Stimulated activated CD8-positive, alpha-beta memory T cell treated with anti-CD3 and anti-CD28 coated beads, Interleukin-15, amount 100 ng/mL, for 48 hours (primary cell): ENCODE measurements at places on chromosomes 16 and 17.

DNA sequence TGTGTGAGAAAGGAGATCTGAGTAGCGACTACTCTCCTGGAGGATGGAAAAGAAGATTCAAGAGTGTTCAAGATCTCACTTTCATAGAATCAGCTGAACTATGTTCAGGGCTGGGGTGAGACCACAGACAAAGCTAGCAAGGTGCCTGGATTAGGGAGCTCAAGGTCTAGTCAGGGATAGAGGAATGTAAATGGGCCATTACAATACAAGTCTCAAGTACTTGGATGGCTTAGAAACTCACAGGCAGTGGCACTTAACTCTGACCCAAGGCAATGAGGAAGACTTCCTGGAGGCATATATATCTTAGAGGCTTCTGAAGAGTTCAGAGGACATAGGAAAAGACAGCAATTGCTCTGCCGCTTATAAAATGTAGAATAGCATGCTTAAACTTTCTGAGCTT, 184.9 kb upstream of the CDH11 start:
- no peak for DNase-seq

DNA sequence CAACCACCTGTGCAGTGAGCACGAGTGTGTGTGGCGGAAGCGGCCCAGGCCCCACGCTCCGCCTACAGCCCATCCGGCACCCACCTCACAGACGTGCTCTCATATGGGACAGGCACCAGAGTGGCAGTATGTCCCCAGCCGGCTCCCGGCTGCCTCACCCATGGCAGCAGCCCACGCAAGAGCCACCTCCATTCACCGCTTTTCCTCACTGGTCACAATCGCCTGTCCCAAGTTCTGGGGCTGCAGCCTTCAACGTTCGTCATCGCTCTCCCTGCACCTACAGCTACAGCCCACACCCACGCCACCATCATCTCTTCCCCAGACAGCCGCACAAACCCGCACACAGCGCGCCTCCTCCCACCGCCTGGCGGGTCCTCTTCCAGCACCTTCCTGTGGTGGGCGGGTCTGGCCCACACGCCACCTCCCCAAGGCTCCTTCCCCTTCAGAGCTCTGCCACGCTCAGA, 17.5 kb upstream of the TRAP1 start:
- no peak for DNase-seq

DNA sequence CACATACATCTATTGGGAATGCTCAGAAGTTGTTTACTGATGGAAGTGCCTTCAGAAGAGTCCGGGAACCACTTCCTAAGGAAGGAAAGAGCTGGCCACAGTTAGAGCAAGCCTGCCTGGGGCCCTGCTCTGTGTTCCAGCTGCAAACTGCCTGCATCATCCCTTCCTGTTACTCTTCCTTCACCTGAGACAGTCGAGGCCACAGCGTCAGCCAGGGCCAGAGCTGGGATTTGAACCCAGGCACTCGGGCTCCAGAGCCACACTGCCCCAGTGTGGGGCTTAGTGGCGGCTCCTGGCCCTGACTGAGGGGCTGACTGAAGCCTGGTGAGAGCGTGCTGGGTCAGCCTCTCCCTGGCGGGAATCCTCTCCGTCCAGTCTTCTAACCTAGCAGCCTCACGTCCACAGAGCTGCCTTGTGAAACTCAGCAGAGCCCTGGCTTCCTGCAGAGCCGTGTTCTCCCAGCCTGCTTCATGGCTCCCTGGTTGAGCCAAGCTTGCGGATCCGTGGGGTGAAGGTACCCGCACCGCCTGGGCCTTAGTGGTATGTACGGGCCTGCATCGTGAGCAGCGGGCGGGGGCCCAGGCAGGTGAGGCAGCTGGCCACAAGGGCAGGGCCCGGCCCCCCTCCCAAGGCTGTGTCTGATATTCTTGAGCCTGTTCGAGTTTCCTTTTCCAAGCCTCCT, 4.6 kb upstream of the C17orf99 start:
- no peak for DNase-seq

DNA sequence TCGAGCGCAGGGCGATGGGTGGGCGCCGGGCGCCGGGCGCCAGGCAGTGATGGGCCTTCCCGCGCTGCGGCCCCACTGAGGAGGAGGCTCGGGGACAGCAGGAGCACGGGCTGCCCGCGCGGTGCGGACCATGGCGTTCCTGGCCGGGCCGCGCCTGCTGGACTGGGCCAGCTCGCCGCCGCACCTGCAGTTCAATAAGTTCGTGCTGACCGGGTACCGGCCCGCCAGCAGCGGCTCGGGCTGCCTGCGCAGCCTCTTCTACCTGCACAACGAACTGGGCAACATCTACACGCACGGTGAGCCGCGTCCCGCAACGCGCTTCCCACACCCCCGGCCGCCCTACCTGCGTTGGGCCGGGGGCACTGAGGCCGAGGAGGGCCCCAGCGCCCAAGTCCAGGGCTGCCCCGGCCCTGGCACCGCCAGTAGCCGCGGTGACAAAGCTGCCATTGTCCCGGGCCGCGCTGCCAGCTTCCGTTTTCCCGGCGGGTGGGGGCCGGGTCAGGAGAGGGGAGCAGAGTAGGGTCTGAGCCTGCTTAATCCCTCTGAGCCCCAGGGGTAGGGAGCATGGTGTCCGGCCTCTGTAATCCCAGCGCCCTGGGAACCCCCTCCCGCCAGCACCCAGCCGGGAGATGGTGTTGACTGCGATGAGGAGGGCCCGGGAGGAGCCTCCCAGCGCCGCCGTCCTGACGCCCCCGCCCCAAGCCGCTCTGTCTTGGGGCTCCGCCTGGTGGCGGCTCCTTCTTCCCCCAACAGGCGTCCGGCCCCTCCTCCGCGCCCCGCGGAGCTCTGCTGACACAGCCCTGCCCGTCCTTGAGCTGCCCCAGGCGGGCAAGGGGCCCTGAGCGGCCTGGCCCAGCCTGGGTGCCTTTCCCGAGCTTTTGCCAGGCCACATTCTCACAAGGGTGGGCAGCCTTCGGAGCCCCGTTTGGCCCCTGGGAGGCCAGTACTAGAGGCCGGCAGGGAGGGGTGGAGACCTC, 685 bp downstream of the PAQR4 start:
- peak; percentile 82 for DNase-seq

DNA sequence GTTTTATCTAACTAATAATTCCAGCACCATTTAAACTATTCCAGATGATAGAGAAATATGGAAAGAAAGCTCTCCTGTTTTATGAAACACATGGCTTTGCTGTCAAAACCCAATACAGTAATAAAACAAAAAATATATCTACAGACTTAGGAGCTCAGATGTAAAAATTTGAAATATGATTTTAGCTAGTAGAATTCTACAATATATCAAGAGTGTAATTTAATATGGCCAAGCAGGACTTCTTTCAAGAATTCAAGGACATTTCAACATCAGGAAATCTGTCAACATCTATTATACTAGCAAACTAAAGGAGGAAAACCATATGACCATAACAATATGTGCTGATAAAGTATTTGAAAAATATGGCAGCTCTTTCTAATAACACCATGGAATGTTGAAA, 57.5 kb downstream of the CCDC182 start:
- no peak for DNase-seq

GRCh38 chr16:11980136-11980844, 3.8 kb downstream of the SNX29 start:
- DNase-seq = no peak

- DNase-seq = no peak
These were observed 5.7 kb upstream of the PHAF1 start for GRCh38 chr16:67104061-67104460.

- DNase-seq = no peak
These were observed 17.2 kb upstream of the NSMCE1 start for GRCh38 chr16:27285676-27286196.

DNA sequence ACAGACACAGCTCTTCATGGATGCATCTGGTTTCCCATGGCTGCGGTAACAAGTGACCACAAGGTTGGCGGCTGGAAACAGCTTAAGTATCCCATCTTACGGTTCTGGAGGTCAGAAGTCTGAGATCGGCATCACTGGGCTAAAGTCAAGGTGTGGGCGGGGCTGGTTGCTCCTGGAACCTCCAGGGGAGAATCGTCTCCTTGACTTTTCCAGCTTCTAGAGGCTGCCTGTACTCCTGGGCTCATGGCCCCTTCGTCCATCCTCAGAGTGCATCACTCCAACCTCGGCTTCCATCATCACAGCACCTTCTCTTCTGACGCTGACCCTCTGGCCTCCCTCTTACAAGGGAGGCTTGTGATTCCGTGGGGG, 12.9 kb upstream of the CRISPLD2 start:
- DNase-seq = no peak

DNA sequence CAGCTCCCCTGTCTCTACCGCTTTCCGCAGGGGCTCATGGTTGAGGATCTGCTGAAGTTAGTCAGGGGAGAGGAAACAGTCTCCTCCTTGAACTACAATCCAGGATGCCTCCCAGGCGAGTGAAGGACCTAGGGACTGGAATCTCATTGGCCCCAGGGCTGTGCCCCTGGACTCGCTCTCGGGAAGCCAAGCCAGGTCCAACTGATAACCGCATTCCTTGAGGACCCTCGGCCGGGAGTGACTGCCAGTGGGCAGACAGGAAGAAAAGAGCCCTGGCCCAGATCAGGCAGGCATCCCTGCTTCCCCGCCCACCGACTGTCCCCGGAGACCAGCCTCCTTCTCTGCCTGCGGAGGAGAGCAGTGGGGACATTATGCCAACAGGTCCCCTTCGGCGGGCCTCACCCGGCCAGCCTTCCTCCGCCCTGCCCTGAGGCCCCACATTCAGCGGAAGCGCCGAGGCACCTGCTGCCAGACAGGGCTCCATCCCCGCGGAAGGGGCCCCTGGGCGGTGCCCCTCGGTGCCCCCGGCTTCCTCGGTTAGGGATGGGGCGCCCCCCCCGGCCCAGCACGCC, 776 bp downstream of the LRRC75A start:
- DNase-seq = peak; percentile 7

DNA sequence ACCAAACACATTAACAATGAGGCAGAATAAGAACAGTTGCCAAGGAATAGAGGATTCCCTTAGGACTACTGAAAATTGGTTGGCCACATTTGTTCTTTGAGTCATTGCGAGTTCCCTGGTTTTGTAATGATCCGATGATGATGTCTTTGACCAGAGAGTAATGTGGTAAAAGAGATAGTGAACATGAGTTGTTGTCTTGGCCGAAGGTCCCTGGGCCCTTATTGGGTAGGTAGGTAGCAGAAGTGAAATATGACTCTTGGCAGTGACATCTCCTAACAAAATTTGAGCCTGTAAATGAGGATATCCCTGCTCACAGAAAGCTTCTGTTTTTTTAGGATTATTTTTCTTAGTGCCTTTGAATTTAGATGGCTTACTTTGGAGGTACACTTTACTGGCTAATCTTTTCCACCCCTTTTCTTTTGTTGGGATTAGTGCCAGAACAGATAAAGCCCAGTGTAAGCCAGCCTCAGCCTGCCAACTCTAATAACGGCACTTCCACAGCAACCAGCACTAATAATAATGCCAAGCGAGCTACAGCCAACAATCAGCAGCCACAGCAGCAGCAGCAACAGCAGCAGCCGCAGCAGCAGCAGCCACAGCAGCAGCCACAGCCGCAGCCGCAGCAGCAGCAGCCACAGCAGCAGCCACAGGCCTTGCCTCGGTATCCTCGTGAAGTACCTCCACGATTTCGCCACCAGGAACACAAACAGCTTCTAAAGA, 47.2 kb downstream of the TNRC6A start:
- DNase-seq = no peak

DNA sequence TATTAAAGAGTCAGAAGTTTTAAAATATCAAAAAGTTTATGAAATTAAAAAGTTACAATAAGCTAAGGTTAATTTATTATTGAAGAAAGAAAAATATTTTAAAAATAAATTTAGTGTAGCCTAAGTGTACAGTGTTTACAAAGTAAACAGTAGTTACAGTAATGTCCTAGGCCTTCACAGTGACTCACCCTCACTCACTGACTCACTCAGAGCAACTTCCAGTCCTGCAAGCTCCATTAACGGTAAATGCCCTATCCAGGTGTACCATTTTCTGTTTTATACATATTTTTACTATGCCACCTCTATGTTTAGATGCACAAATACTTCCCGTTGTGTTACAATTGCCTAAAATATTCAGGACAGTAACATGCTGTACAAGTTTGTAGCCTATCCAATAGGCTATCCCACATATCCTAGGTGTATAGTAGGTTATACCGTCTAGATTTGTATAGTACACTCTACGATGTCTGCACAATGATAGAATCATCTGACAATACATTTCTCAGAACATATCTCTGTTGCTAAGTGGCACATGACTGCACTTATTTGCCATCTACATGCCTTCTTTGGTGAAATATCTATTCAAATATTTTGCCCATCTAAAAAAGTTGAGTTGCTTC, 67.2 kb upstream of the WSB1 start:
- DNase-seq = no peak

DNA sequence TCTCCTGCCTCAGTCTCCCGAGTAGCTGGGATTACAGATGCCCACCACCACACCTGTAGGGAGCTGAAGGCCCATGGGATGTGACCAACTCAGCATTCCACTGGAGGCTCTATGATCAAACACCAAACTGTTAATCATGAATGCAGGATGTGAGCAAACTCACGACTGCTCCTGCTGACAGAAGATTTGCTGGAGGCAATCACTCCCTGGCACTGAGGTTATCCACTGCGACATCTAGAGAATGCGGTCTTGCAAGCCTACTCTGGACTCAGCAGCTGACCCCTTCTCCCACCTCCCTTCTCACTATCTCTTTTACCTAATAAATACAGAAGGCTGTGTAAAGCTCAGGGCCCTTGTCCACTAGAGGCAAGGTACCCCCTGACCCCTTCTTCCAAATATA, 4.9 kb downstream of the TEX14 start:
- no peak for DNase-seq

DNA sequence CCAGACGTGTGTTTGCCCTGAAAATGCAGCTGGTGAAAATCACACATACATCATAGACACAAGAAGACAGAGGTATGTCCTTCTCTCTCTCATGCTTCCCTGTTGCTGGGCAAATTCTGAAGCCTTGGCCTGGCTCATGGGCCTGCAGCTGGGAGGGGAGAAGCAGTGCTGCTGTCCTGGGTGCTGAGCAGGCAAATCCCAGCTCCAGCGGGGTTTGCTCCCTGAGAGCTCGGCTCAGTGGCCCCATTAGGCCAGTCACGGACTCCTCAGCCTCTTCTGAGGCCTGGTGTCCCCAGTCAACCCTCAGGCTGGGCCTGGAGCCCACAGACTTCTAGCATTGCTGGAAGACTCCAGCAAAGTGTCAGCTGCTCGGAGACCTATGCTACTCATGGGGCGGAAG, 11.7 kb downstream of the RHBDL3 start:
- DNase-seq = no peak

GRCh38 chr17:78257810-78258322, 26.4 kb downstream of the TMEM235 start:
- DNase-seq = no peak
